Activated CD4-positive, alpha-beta T cell treated with anti-CD3 and anti-CD28 coated beads for 1 hour (primary cell): ENCODE measurements at places on chromosomes 4 and X.

GRCh38 chrX:49271341-49271740, 1.7 kb downstream of the PPP1R3F start:
- DNase-seq, result no peak

GRCh38 chrX:115214605-115215004, 19.3 kb downstream of the LRCH2 start:
- DNase-seq, result no peak

DNA sequence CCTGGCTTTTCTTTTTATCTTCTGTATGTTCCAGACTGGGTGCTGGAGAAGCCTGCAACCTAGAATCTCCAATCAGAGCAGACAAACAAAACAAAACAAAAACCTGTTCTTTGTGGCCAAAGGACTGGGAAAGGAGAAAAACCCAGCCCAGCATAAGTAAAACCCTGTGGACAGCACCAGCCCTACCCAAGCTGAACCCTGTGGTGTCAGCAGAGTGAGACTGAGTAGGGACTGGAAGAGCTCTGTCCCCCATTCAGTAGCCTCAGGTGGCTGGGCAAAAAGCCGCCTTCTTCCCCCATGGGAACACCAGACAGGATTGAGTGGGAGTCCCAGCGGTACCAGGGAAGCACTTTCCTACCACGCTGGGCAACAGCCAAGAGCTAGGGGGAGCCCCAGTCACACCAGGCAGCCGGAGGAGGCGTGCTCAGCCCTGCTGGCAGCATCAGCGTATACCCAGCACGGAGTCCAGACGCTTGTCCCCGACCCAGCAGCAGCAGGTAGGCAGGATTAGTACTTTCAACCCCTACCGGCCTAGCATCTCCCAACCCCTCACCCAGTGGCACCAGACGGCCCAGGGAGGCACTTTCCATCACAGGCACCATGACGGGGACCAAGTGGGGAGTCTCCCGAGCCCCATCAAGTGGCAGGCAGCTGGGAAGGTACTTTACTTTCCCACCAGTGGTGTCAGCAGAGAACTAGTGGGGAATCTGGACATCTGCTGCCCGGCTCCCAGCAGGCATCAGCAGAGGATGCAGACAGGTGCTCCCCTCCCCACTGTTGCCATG, 8.6 kb upstream of the JADE3 start:
- DNase-seq, result peak; percentile 42

DNA sequence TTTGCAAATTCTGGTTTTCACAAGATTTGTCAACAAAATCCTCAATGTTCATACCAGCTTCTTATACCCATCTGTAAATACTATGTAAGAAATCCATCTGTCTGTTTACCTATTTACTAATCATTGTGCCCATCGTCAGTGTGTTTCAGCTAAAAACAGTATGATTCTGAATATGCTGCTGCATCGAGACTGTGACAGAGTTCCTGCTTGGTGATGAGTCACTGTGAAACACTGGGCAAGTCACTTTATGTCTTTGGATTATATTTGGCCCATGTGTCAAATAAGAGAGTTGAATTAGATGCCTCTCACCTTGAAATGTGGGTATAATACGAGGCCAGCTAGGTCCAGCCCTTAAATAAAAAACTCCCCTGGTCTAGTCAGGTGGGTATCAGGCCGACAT, 79.3 kb downstream of the CBLL2 start:
- DNase-seq, result no peak

- no peak for DNase-seq
These were observed 247.3 kb downstream of the SPATA18 start for GRCh38 chr4:52298444-52298843.

DNA sequence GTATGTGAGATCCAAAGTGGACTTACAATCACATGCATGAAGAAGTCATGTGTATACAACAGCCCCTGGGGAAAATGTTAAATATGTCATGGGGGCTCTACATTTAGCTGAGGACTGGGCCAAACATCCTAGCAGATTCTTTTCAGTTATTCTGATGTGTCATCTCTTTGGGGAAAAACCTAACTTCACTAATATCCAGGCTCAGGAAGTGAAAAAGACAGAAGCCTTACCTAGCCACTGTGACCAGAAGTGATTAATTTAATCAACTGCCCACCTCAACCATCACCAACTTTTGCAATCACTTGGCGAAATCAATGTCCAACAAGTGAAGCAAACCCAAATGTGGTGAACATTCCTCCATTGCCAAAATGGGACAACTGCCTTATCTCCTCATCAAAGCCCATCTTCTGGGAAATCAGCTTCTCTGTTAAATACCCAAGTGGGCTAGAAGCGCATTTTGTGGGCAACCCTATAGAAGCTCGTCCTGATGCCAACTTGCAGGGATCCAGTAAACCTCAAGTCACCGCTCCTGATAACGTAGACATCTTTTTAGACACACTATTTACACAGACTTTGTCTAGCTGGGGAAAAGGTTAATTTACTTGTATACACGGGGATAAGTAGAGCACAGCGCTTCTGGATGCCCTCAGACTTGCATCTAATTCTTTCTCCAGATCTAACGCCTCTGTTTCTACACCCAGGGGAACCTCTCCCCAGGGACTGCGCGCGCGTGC, 1.4 kb upstream of the HHIP start:
- no peak for DNase-seq

DNA sequence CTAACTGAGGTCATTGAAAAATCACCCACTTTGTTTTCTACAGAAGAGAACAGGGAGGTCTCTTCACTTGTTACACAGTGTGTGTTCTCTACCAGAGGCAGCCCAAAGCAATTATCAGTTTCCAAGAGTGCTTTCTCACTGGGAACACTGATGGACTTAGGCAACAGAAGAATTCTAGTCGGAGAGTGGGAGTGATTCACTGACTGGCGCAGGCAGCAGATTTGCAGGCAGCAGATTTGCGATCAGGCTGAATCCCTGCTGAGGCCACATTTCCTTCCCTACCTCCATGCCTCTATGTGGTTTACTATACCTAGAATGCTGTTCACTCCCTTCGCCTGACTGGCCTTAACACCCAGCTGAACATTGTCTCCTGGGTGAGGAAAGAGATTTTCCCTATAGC, 6.6 kb downstream of the OCIAD2 start:
- no peak for DNase-seq

- no peak for DNase-seq
These were observed 128.1 kb upstream of the HPF1 start for GRCh38 chr4:169885893-169886292.

- no peak for DNase-seq
These were observed 37.3 kb downstream of the SAT1 start for GRCh38 chrX:23820235-23820782.

DNA sequence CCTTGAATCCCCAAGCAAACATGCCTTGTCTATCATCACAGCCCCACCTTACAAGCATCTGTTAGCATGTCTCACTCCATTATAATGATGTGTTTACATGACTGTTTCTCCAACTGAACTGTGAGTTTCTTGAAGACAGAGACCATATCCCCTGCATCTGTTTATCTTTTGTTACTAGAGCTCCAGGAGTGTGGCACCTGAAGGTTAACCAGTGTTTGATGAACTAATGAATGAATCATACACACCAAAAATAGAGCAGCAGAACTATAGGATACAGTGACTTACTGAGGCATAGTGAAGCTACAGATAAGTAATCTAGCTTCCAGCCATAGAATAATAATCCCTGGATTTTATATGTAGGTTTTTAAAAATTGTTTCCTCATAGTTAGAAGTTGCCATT, 331.0 kb downstream of the PCDH7 start:
- DNase-seq, result no peak

GRCh38 chr4:39353478-39354253, 12.5 kb downstream of the RFC1 start:
- DNase-seq, result no peak

- no peak for DNase-seq
These were observed 110.8 kb downstream of the GPAT3 start for GRCh38 chr4:83646538-83647239.

GRCh38 chr4:20248155-20248558, 3.5 kb upstream of the SLIT2 start:
- DNase-seq, result no peak

- no peak for DNase-seq
These were observed 49.2 kb downstream of the CCKAR start for GRCh38 chr4:26441102-26441501.

DNA sequence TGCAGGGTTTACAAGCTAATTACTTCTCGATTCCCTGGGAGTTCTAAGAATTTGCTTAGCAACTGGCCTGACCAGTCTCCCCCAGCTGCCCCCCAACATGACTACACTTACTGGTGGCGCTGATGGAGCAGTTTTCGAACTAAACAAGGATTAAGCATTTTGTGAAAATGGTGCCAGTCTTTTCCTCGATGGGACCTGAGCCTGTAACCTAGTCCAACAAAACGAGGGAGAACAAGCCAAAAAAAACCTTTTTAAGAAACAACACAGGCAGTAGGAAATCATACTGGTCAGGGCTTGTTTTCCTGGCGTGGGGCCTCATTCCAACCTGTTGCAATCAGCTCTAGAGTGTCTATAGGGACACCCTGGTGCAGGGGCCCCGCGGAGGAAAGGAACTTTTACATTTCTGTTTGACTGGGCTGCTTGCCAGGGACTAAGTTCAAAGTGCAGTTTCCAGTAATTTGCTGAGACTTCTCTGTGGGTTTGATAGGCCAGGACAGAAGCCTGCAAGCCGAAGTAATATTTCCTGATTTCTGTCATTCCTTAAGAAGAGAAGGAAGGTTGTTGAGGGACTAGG, 158.7 kb downstream of the SPRY1 start:
- no peak for DNase-seq

GRCh38 chr4:160129439-160129838, 1026.6 kb downstream of the RAPGEF2 start:
- no peak for DNase-seq

DNA sequence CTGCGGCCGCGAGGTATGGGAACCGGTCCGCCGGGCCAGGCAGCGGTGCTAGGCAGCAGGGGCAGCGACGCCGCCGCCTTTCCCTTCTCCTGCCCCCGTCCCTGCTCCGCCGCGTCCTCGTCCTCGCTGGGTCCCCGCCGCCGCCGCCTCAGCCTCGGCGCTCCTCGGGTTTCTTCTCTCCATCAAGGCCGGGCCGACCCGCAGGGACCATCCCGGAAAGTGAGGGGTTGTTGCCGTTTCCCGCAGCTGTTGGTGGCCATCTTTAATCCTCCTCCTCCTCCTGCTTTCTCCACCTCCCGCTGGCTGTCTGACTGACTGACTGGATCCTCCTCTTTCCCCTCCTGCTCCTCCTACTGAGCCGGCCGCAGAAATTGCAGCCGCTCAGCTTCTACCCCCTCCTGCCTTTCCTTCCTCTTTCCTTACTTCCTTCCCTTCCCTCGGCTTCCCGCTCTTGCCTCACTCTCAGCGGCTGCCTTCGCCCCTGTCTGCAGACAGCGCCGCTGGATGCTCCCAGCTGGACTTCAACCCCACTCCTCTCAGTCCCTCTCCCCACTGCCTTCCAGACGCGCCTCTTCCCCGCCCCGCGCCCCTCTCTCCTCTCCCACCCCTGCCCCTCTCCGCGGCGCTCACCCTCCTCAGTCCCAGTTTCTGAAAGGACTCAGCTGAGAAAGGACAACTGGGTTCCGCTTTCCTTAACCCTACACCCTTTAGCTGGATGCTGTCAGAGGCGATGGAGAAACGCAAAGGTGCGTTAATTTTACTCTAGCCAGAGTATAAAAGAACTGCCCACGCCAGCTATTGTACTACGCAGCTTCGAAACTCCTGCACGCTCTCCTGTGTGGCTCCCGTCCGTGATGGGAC, at the start of gene WDFY3:
WDFY3 (minus strand) TSS at position 309 of the 861 bp plus-strand sequence. CDS start 106,099 bp downstream, outside the sequence.
- no peak for DNase-seq

- no peak for DNase-seq
These were observed 225.2 kb upstream of the PPP1R2C start for GRCh38 chrX:43003204-43003565.

GRCh38 chrX:2408856-2409255, 91.9 kb downstream of the DHRSX start:
- DNase-seq, result no peak

- no peak for DNase-seq
These were observed 35.0 kb downstream of the FBXW7 start for GRCh38 chr4:152500800-152501434.

GRCh38 chr4:48491514-48492176, 1.6 kb downstream of the ZAR1 start:
- DNase-seq, result no peak

DNA sequence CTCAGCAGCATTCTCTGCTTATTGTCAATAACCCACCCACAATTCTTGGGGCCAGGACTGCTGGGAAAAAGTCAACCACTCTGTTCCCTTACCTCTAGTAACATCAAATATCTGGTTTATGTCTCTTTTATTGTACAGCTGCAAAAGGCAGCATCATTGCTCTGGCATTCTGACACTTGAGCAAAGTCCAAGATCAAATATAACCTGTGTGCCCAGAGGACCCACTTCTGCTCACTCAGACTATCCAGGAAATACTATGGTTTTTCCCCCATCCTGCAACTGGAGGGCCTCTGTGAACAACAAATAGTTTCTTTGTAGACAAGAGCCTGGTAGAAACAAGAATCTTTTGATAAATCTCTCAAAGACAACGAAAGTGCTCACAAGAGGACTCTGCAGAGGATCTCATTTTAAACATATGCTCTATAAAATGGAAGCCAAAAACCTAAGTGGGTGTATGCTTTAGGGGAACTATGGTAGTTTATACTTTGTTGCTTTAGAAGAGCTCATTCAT, 154.7 kb downstream of the RAB28 start:
- DNase-seq, result no peak

DNA sequence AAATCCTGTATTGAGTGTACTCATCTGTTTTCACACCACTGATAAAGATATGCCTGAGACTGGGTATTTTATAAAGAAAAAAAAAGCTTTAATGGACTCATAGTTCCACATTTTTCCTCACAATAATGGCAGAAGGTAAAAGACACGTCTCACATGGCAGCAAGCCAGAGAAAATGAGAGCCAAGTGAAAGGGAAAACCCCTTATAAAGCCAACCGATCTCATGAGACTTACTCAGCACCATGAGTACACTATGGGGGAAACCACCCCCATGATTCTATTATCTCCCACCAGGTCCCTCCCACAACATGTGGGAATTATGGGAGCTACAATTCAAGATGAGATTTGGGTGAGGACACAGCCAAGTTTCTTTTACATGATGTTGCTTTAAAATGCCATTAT, 171.9 kb downstream of the GALNTL6 start:
- DNase-seq, result no peak

DNA sequence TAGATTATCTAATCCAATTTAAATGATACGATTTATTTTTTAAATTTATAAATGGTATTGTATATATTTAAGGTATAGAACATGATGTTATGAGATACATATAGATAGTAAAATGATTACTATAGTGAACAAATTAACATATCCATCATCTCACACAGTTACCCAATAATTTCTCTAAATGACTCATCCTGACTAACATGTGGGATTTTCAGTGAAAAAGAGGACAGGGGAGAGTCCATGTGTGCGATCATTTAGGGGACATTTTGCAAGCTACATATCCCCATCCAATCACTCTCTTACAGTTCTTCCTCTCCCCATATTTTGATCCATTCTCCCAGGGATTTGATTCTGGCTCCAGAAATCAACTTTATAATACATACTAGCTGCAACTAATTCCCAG, 88.2 kb downstream of the ABCB7 start:
- DNase-seq, result no peak
